ENCODE measurements at places on chromosomes 13 and 19. TPM values are rescaled to one million over a fixed set of nuclear protein-coding genes. Genes with fewer than 3 reads are reported as not detected.
A peak's percentile ranks its signal among the peaks of the same experiment; 100 is the strongest.

ZNF211 gene
- total RNA-seq = 4.0 TPM

DNA sequence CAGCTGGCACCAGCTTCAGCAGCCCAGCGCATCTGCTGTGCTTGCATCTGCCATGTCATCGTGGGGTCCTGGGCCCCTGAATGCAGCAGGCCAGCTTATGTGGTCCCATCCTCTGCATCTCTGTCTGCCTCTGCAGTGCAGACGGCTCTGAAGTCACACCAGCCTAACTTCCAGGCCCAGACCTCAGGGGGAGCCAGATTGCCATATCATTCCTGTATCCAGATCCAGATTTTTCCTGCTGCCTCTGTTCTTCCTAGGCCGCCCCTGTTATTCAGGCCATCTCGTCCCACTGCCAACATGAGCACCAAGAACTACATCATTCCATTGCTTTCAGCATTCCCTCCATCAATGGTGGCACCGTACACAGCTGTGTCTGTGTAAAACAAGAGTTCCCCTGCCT, 571.6 kb downstream of the UQCRFS1 start:
- ATAC-seq = no peak

DNA sequence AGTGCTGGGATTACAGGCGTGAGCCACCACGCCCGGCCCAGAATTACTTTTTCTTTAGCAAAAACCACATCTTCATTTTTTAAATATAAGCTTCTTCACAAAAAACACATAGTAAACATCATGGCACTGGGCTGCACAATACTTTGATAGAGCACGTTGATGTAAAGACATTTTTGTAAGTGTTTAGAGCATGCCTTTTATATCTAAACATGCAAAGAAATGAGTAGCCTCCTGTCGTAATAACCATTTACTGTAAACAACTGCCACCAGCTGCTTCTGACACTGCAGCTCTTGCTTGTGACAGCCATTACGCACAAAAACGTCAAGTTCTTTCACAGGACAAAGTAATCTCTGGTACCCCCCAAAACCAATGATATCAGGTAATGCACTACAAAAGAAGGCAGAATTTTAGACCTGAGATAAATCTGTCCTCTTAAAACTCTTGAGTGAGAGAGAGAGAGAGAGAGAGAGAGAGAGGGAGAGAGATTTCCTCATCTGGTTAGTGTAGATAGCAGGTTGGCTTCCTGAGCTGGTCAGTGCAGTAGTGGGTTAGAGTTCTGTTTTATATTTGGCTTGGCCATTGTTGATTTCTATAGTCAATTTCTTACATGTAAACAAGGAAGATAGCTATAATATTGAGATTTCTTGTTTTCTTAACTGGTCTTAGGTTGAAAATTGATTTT, 6.7 kb upstream of the ZNF548 start:
- no peak for ATAC-seq

TMEM190 gene
- total RNA-seq = not detected

SRRM5 gene
- total RNA-seq = 0.12 TPM

DNA sequence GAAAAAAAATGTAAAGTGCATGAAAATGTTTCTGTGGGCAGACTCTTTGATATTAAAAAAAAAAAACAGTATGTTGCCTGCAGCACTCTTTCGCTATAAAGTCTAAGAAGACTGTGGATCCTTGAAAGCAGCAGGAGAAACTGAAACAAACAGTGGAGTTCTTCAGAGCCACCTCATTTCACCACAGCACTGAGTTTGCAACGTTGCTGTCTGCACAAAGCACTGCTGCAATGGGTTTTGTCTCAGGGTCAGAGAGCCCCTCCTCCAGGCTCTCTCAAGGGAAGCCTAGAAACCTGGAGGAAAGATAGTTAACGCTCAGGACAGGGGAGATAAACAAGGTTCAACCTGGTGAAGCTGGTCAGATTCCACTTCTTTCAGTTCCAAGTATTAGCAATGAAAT, 248.7 kb downstream of the EFNB2 start:
- ATAC-seq = no peak

- no peak for ATAC-seq
Observed at GRCh38 chr19:42188665-42189064, 28.8 kb downstream of the DEDD2 start.

- ATAC-seq = no peak
Observed at GRCh38 chr19:2274185-2274711, 7.7 kb downstream of the PEAK3 start.

DNA sequence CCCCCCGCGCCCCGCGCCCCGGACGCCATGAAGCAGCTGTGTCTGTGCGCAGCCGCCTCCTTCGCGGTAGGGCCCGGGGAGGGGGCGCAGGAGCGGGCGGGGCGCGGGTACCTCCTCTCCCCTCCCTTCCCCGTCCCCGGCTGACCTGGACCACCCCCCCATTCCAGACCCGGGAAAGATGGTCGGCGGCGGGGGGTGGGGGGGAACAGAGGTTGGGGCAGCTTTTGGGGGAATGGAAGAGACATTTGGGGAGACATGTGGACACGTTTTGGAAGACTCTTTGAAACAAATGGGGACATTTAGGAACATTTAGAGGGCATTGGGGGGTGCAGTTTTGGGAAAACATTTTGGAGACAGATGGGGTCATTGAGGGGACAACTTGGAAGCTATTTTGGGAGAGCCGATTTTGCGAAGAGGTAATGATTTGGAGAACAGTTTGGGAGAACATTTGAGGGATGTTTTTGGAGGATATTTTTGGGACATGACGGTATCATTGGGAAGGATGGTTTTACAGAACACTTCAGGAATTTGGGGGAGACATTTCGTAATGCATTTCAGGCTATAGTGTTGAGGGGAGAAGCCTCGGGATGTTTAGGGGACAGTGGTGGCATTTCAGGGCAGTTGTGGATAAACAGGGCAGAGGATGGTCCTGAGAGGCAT, 16.1 kb downstream of the ANKRD24 start:
- ATAC-seq = no peak

- ATAC-seq = peak; percentile 86
Observed at GRCh38 chr13:105920370-105920769, 615.1 kb downstream of the EFNB2 start.

DNA sequence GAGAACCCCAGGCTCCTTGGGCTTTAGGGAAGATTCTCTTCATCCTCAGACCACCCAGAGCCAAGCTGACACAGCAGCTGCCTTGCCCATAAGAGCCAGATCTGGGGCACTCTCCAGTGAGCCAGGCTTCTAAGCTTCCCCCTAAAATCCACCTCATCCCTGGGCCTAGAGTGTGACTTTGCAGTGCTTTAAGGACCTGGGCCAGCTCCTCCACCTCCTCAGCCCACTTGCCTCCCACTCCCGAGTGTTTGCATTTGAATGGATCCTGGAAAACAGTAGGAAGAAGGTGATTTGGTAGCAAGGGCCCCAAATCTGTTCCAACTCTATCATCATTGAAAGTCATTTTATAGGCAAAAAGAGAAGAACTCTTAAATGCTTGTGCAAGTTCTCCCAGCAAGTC, 108.7 kb upstream of the UBL3 start:
- ATAC-seq = no peak

GRCh38 chr13:33879118-33879517, 61.2 kb downstream of the RFC3 start:
- no peak for ATAC-seq

DNA sequence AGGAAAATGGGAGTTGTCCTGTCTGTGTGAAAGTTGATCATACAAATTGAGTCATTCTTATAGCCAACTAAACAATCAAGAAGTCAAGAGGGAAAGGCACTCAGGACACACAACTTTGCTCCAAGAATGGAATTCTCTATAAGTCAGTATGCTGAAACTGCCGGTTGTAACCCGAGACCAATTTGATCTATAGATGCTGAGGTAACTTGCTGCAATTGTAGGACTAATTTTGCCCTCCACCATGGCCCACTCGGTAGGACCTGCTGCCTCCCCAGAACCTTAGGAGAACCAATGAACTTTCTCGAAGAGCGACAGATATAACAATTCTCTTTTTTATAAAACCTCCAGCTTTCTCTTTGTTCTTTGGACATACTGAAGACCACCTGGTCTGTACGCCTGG, 157.0 kb downstream of the RNF17 start:
- no peak for ATAC-seq

PEG3 gene
- total RNA-seq = 1.4 TPM

DNA sequence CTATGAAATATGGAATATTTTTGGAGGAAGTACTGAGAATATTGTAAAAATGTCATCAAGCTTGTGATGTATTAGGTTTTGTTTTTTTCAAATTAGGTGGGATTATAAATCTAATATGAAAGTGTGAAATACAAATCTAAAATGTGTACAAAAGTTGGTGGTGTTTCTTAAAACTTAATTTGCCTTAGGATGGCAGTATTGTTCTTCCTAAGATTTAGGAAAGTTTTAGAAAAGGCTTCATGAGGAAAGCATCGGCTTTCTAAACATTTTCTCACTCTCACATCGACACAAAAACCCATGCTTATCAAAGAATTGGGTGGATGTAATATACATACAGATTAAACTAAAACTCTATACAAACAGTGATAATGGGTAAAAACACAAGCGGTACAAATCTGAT, 972.0 kb upstream of the PCDH20 start:
- no peak for ATAC-seq

Measured in esophagus mucosa (tissue), 1 donor.